Peyer's patch (tissue), 4 donors: ENCODE measurements at places on chromosomes 16 and 17.

- no peak overlapping the region for H3K4me3 ChIP-seq
- H3K4me1 ChIP-seq: no peaks in the 10 kb centered on the region
- H3K27me3 ChIP-seq: no peaks in the 10 kb centered on the region
- no peak overlapping the region for H3K27ac ChIP-seq
Observed at GRCh38 chr16:81681311-81681710, 97.8 kb upstream of the PLCG2 start.

GRCh38 chr17:27603880-27604794, 26.9 kb upstream of the LGALS9 start:
- H3K27me3 ChIP-seq: no peaks in the 10 kb centered on the region
- H3K4me3 ChIP-seq: no peak overlapping the region
- H3K27ac ChIP-seq: no peak overlapping the region
- no peak for DNase-seq
- H3K4me1 ChIP-seq: no peaks in the 10 kb centered on the region
- no peaks in the 10 kb centered on the region for H3K36me3 ChIP-seq

- H3K4me3 ChIP-seq: no peak overlapping the region
- no peak for DNase-seq
- no peaks in the 10 kb centered on the region for H3K27me3 ChIP-seq
- H3K4me1 ChIP-seq: no peaks in the 10 kb centered on the region
- no peaks in the 10 kb centered on the region for H3K36me3 ChIP-seq
Observed at GRCh38 chr16:86129541-86129940, 230.6 kb downstream of the IRF8 start.

DNA sequence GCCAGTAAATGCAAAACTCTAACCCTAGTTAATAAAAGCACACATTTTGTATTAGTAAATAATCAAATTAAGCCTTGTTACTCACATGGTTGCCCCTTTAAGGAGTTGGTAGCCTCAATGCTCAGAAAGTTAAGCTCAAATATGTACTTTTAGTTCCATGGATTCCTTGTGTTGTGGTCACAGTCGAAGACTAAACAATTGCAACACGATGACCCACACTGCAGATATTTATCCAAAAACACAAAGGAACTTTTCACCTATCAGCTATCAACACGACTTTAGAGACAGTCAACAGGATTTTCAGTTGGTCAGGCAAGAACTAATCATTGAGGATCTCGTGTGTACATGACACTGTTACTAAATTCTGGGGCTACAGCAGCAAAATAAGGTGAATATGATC, 47.4 kb upstream of the NUDT7 start:
- no peaks in the 10 kb centered on the region for H3K4me1 ChIP-seq
- DNase-seq: no peak
- H3K27ac ChIP-seq: no peak overlapping the region
- H3K27me3 ChIP-seq: no peaks in the 10 kb centered on the region
- H3K4me3 ChIP-seq: no peak overlapping the region

- DNase-seq: no peak
- no peak overlapping the region for H3K27ac ChIP-seq
- no peaks in the 10 kb centered on the region for H3K27me3 ChIP-seq
- no peaks in the 10 kb centered on the region for H3K36me3 ChIP-seq
- H3K4me3 ChIP-seq: no peak overlapping the region
Observed at GRCh38 chr17:58312021-58312630, 16.5 kb downstream of the TSPOAP1 start.

- H3K27me3 ChIP-seq: no peaks in the 10 kb centered on the region
- no peaks in the 10 kb centered on the region for H3K36me3 ChIP-seq
- peak; percentile 74 for DNase-seq
- H3K27ac ChIP-seq: no peak overlapping the region
- no peak overlapping the region for H3K4me3 ChIP-seq
Observed at GRCh38 chr16:46908540-46909372, 24.6 kb downstream of the GPT2 start.

GRCh38 chr17:51088287-51088686, 32.4 kb downstream of the SPAG9 start:
- H3K36me3 ChIP-seq: no peaks in the 10 kb centered on the region
- no peaks in the 10 kb centered on the region for H3K27me3 ChIP-seq
- H3K4me1 ChIP-seq: no peaks in the 10 kb centered on the region
- H3K4me3 ChIP-seq: no peak overlapping the region
- no peak for DNase-seq
- no peak overlapping the region for H3K27ac ChIP-seq

GRCh38 chr16:66146798-66147197, 219.7 kb upstream of the CDH5 start:
- H3K27me3 ChIP-seq: no peaks in the 10 kb centered on the region
- no peak overlapping the region for H3K27ac ChIP-seq
- H3K4me3 ChIP-seq: no peak overlapping the region
- no peaks in the 10 kb centered on the region for H3K36me3 ChIP-seq
- no peaks in the 10 kb centered on the region for H3K4me1 ChIP-seq

DNA sequence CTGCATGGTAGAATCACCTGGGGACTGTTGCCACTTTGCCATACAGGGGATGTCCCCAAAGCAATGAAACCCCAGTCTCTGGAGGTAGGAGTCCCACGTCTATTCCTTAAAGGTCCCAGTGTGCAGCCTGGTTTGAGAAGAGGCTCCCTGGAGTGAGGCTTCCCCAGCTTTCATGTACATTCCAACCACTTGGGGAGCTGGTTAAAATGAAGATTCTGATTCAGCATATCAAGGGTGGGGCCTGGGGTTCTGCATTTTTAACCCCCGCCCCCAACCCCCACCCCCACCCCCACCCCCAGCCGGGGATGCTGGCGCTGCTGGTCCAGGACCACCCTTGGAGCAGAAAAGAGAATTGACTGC, 241.2 kb downstream of the FOXL1 start:
- H3K36me3 ChIP-seq: no peaks in the 10 kb centered on the region
- no peak overlapping the region for H3K4me3 ChIP-seq
- no peak for DNase-seq
- H3K27me3 ChIP-seq: no peaks in the 10 kb centered on the region
- no peaks in the 10 kb centered on the region for H3K4me1 ChIP-seq
- no peak overlapping the region for H3K27ac ChIP-seq

DNA sequence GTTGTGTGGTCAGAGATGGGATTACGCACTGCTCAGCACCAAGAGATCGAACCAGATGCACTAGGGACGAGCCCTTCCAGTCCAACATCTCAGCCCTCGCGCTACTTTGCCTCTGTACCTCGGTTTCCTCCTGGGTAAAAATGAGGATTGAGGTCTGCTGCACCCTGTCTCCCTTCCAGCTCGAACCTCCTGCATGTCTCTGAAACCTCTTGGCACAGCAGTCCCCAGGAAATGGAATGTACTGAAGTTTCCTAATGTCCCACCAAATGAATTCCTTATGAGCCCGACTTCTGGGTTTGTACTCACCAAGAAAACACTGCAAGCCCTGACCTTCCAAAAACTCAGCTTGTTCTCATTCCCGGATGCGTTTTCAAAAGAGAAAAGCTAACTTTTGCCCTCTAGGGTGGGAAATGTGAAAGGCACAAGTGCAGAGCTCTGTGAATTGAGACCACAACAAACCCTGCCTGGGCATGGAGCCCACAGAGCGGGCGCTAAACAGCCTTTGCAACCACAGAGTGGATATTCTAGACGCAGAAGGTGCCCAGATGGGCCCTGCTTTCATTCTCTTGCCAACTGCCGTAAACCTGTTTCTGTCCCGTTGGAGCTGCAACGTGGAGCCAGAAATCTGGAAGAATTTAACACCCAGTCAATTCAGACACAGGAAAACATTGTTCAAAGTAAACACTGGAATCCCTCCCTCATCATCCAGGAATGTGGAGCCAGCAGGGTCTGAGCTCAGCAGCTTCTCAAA, 10.3 kb downstream of the CDRT4 start:
- peak overlapping the region; percentile 73 for H3K27ac ChIP-seq
- H3K36me3 ChIP-seq: no peaks in the 10 kb centered on the region
- no peaks in the 10 kb centered on the region for H3K4me1 ChIP-seq
- DNase-seq: no peak

GRCh38 chr17:65670667-65671371, 109.4 kb upstream of the AXIN2 start:
- DNase-seq: no peak
- no peak overlapping the region for H3K27ac ChIP-seq
- no peaks in the 10 kb centered on the region for H3K27me3 ChIP-seq
- no peaks in the 10 kb centered on the region for H3K4me1 ChIP-seq
- H3K4me3 ChIP-seq: no peak overlapping the region
